Stomach (tissue), 19 donors: ENCODE measurements at places on chromosomes 5 and 9. TPM values are rescaled to one million over a fixed set of nuclear protein-coding genes. Genes with fewer than 3 reads are reported as not detected.
A peak's percentile ranks its signal among the peaks of the same experiment; 100 is the strongest.

The LCN12 gene
- total RNA-seq = 0.73 TPM

- no peak for DNase-seq
- H3K27ac ChIP-seq = no peak overlapping the region
- no peak overlapping the region for H3K4me3 ChIP-seq
- peaks cover 7% of the 10 kb centered on the region for H3K4me1 ChIP-seq
- H3K27me3 ChIP-seq = no peaks in the 10 kb centered on the region
- H3K36me3 ChIP-seq = peaks cover 45% of the 10 kb centered on the region
Observed at GRCh38 chr5:134902071-134902801, 2.7 kb upstream of the PCBD2 start.

GRCh38 chr9:137281345-137282116 lies 4.0 kb downstream of the TOR4A start:
- no peak overlapping the region for H3K27ac ChIP-seq
- no peaks in the 10 kb centered on the region for H3K27me3 ChIP-seq
- DNase-seq = peak; percentile 43
- peaks cover 58% of the 10 kb centered on the region for H3K4me1 ChIP-seq
- H3K4me3 ChIP-seq = no peak overlapping the region

GRCh38 chr9:70607926-70608325 lies 193.5 kb upstream of the KLF9 start:
- no peak overlapping the region for H3K4me3 ChIP-seq
- H3K27ac ChIP-seq = no peak overlapping the region
- H3K27me3 ChIP-seq = no peaks in the 10 kb centered on the region
- no peaks in the 10 kb centered on the region for H3K36me3 ChIP-seq
- no peak for DNase-seq

- H3K27ac ChIP-seq = peak overlapping the region; percentile 77
- DNase-seq = no peak
Observed at GRCh38 chr9:94922098-94922607, 195.7 kb downstream of the AOPEP start.

DNA sequence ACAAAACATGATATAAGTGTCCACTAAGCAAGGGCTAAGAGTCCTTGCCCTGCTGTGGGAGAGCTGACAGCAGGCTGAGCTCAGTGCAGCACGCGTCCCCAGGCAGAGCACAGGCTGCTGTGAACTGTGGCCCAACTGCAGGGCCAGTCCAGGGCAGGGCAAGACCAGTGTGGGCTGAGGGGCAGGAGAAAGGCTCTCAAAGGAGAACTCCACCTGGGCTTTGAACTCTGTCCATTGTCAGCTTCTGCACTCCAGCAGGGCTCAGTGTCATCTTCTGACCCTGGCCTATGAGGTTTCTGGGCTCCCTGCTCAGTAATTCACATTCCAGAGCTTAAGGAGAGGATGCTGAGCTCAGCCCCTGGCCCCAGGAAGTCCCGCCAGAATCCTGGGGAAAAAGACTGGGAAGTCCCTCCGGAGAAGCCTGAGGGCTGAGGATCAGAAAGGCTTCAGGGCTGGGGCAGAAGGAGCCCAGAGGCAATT lies 37.4 kb downstream of the LHFPL2 start:
- no peaks in the 10 kb centered on the region for H3K4me1 ChIP-seq
- DNase-seq = no peak
- peak overlapping the region; percentile 79 for H3K27ac ChIP-seq
- no peak overlapping the region for H3K4me3 ChIP-seq
- no peaks in the 10 kb centered on the region for H3K27me3 ChIP-seq

DNA sequence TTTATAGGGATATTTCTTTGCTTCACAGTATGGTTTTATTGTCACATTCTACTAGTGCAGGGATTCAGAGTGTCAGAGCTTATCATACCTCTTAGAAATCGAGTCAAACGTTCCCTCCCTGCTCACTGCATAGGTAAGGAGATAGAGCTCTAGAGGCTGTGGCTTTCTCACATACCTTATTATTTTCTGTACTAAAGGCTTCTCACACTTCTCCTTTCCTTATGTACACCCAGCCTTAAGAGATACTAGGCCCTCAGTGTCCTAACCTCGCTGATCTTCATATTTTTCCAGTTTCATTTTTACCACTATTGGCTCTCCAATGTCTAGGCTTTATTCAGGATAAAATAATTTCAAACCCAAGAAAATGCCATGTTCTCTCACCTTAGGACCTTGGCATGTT lies 297.3 kb upstream of the RIOK2 start:
- no peaks in the 10 kb centered on the region for H3K27me3 ChIP-seq
- no peaks in the 10 kb centered on the region for H3K4me1 ChIP-seq
- no peaks in the 10 kb centered on the region for H3K36me3 ChIP-seq
- H3K4me3 ChIP-seq = no peak overlapping the region
- no peak for DNase-seq

The ZNF883 gene
- total RNA-seq = 2.3 TPM

DNA sequence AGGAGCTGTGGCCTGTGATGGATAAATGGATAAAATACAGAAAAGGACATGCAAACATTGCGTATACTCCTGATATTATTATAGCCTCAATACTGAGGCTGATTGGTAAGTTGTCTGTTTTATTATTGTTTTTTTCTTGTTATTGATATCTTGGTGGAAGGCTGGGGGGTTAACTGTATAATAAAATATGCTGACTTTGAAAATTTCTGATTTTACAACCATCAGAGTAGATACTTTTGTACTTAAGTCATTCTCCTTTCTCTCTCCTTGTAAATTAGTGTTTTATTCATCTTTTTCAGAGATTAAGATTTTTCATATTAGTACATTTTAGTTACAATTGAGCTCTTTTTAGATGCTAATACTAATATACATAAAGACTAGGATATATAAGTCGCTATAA lies 53.5 kb downstream of the ICE1 start:
- peaks cover 53% of the 10 kb centered on the region for H3K36me3 ChIP-seq
- no peak overlapping the region for H3K4me3 ChIP-seq
- no peak for DNase-seq
- no peaks in the 10 kb centered on the region for H3K27me3 ChIP-seq
- no peaks in the 10 kb centered on the region for H3K4me1 ChIP-seq
- no peak overlapping the region for H3K27ac ChIP-seq

The FBN2 gene
- under 0.01 TPM for total RNA-seq

DNA sequence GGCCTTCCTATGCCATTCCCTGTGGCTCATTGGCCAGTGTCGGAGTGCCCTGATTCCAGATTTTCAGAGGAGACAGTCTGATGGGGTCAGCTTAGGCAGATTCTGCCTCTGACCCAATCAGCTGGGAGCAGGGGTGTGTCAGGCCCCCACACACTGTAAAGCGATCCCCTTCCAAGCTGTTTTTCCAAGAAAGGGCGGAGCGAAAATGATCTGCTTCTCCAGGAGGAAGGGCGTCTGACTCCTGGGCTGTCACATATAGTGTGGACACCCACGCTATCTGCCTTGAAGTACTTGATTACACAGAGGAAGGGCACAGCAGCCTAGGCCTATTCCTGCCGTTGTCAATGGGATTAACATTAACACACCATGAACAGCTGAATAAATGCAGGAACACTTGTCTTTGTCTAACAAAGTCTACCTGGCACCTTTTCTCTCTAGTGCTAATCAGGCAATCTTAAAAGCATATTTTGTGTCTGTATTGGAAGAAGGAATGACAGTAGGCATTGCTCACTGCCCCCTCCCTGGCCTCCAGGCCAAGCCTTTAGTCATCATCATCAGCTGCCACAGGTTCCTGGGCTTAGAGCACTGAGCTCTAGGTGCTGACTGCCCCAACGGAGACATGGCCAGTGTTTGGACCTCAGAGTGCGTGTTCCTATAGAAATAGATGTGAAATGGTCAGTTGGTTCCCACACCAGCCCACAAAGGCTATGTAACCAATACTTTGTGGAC lies 218.7 kb downstream of the MELK start:
- H3K36me3 ChIP-seq = no peaks in the 10 kb centered on the region
- no peak overlapping the region for H3K27ac ChIP-seq
- H3K4me3 ChIP-seq = no peak overlapping the region
- DNase-seq = no peak
- no peaks in the 10 kb centered on the region for H3K4me1 ChIP-seq
- H3K27me3 ChIP-seq = no peaks in the 10 kb centered on the region

- no peaks in the 10 kb centered on the region for H3K4me1 ChIP-seq
- DNase-seq = peak; percentile 45
- H3K27me3 ChIP-seq = no peaks in the 10 kb centered on the region
- peaks cover 2% of the 10 kb centered on the region for H3K36me3 ChIP-seq
- H3K4me3 ChIP-seq = no peak overlapping the region
- no peak overlapping the region for H3K27ac ChIP-seq
Observed at GRCh38 chr5:131514316-131515283, 120.4 kb downstream of the RAPGEF6 start.

The HEMGN gene
- 1.8 TPM for total RNA-seq

The PRLR gene
- total RNA-seq = 33.2 TPM

The F2RL1 gene
- 6.7 TPM for total RNA-seq

The PPIC gene
- 10.5 TPM for total RNA-seq

- H3K36me3 ChIP-seq = no peaks in the 10 kb centered on the region
- no peak overlapping the region for H3K27ac ChIP-seq
- H3K27me3 ChIP-seq = no peaks in the 10 kb centered on the region
Observed at GRCh38 chr9:126043681-126044080, 282.9 kb upstream of the MVB12B start.

The TNC gene
- 127 TPM for total RNA-seq

DNA sequence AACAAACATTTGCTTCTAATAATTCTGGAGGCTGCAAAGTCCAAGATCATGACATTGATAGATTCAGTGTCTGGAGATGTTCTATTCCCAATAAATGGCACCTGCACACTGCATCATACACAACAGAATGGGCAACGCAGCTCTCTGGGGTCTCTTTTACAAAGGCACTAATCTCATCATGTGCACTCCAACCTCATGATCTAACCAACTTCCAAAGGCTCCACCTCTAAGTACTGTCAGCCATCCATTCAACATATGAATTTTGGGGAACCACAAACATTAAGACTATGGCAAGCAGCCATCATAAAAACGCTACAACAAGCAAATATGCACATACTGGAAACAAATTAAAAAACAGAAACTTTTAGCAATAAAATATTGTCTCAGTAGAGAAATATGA lies 121.1 kb downstream of the CYLC2 start:
- H3K36me3 ChIP-seq = no peaks in the 10 kb centered on the region
- no peak overlapping the region for H3K4me3 ChIP-seq
- no peaks in the 10 kb centered on the region for H3K4me1 ChIP-seq
- H3K27me3 ChIP-seq = no peaks in the 10 kb centered on the region
- DNase-seq = no peak

- H3K27me3 ChIP-seq = no peaks in the 10 kb centered on the region
- H3K4me3 ChIP-seq = no peak overlapping the region
- peak; percentile 46 for DNase-seq
- H3K27ac ChIP-seq = peak overlapping the region; percentile 56
- no peaks in the 10 kb centered on the region for H3K36me3 ChIP-seq
Observed at GRCh38 chr9:129225815-129226214, 47.8 kb upstream of the IER5L start.

DNA sequence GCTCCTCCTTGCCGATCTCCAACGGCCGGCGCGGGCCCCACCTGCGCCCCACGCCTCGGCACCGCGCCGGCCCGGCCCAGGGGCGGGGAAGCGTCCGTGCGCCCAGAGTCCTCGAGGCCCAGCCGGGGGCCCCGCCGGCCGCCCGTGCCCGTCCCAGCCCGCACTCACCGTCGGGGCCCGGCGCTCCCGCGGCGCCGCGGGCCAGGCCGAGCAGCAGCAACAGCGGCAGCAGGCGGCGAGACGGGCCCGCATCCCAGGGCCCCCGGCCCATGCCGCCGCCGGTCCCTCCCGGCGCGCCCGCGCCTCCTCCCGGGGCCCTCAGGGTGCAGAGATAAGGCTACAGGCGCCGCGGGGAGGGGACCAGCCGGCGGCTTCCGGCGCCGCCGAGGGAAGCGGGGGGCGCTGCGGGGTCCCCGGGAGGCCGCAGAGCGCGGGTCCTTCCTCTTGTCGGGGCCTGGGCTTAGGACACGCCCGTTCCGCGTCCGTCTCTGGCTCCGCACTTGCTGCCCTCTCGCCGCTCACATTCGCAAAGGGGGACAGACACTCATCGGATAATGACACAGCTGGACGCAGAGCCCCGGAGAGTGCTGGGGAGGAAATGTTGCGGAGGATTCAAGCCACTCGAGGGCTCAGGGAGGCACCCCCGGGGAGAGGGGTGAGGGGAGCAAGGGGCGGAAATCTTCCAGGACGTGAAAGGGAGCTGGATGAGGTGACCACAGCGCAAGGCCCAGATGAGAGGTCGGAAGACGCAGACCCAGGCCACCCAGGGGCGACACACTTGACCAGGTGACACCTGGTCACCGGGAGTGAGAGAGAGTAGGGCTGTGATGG lies at the start of gene SUSD1:
SUSD1 (minus strand) TSS at position 333 of the 831 bp plus-strand sequence; CDS start at position 271, 62 bp downstream.
- peak within 1 kb of the TSS; percentile 76 for H3K27ac ChIP-seq
- H3K4me3 ChIP-seq = peak within 1 kb of the TSS; percentile 78
- H3K4me1 ChIP-seq = peaks cover 43% of the 10 kb centered on the region
- H3K36me3 ChIP-seq = no peaks in the 10 kb centered on the region
- DNase-seq = peak; percentile 38
- no peaks in the 10 kb centered on the region for H3K27me3 ChIP-seq

DNA sequence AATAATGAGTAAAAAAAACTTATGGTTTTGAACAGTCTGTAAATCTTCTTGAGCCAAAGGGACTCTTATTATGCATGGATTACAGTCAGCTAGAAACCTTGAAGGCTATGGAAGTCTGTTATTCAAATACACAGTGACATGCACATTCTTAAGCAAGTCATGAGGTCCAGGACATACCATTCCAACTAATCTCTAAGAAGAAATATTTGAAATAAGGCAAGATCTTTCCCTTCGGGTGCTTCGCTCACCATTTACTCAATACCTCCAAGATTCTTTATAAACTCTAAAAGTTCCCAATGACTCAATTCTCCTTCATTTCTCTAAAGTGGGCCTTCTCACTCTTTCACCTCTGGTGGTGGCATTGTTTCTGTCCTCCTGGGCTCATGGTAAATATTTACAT lies 811.0 kb downstream of the NR2F1-AS1 start:
- H3K36me3 ChIP-seq = no peaks in the 10 kb centered on the region
- H3K4me3 ChIP-seq = no peak overlapping the region
- no peak for DNase-seq
- no peak overlapping the region for H3K27ac ChIP-seq

- H3K27me3 ChIP-seq = no peaks in the 10 kb centered on the region
- no peaks in the 10 kb centered on the region for H3K36me3 ChIP-seq
- DNase-seq = peak; percentile 20
- no peak overlapping the region for H3K4me3 ChIP-seq
Observed at GRCh38 chr5:111603446-111603827, 91.1 kb upstream of the STARD4 start.

DNA sequence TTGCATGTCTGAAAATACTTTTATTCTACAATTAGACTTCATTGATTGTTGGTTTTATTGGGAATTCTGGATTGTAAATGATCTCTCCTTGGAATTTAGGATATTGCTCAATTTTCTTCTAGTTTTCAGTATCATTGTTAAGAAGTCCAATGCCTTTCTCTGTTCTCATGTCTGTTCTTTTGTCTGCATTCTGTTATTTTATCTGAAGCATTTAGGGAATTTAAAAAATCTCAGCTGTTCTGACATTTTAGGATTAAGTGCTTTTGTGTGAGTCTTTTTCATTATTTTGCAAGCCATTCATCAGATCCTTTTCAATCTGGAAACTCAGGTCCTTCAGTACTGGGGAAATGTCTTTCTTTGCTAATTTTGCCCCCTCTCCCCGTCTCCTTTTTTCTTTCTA lies 4.4 kb upstream of the FER start:
- H3K4me1 ChIP-seq = peaks cover 9% of the 10 kb centered on the region
- H3K36me3 ChIP-seq = no peaks in the 10 kb centered on the region
- DNase-seq = no peak
- no peaks in the 10 kb centered on the region for H3K27me3 ChIP-seq
- H3K4me3 ChIP-seq = no peak overlapping the region

GRCh38 chr9:107886826-107887225 lies 397.3 kb upstream of the KLF4 start:
- no peaks in the 10 kb centered on the region for H3K4me1 ChIP-seq
- no peak overlapping the region for H3K27ac ChIP-seq
- H3K27me3 ChIP-seq = no peaks in the 10 kb centered on the region
- H3K4me3 ChIP-seq = no peak overlapping the region
- DNase-seq = no peak

The SLC34A1 gene
- total RNA-seq = not detected
